ENCODE measurements at places on chromosomes 7 and 10.

DNA sequence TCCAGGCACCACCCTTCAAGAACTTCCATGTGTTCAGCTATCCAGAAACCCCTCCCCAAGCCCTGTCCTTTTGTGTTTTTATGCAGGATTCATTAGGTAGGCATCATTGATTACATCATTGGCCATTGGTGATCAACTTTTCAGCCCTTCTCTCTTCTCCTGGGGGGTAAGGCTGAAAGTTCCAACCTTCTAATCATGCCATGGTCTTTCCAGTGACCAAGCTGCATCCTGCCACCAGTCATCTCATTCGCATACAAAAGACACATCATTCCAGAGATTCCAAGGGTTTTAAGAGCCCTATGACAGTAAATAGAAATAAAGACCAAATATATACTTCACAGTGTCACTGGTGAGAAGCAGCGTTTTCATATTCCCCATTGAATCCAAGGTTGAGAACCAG is 48.2 kb downstream of the DNAJC12 start:
- no peak for DNase-seq

DNA sequence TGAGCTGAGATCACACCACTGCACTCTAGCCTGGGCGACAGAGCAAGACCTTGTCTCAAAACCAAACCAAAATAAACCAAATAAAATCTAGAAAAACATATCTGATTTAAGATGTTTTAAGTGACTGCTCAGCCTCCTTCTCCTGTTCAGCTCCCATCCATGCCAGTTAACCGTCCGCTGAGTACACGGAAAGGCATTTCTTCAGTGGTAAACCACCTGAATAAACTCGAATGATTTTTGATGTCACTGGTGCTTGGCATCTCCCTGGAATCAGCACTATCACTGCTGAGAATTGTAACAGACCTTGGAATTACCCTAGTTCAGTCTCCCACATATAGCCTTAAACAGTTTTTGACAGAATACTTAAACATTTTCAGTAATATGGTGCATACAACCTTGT is 24.1 kb upstream of the NRCAM start:
- DNase-seq, result no peak

DNA sequence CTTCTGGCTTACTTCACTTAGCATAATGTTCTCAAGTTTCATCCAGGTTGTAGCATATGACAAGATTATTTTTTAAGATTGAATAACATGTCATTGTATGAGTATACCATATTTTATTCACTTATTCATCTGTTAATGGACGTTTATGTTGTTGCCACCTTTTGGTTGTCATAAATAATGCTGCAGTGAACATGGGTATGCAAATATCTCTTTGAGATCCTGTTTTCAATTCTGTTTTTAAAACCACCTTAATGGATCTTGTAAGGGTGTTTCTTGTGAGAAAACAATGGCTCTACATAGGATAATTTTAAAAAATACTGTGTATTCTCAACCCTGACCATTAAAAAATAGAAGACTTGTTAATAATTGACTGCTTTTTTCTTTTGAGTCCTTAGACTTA is 290.7 kb upstream of the TMEM229A start:
- no peak for DNase-seq

- no peak for DNase-seq
Measured at GRCh38 chr10:78594559-78595268, 474.1 kb upstream of the ZMIZ1 start.

- no peak for DNase-seq
Measured at GRCh38 chr7:12111422-12112405, 99.4 kb upstream of the TMEM106B start.

DNA sequence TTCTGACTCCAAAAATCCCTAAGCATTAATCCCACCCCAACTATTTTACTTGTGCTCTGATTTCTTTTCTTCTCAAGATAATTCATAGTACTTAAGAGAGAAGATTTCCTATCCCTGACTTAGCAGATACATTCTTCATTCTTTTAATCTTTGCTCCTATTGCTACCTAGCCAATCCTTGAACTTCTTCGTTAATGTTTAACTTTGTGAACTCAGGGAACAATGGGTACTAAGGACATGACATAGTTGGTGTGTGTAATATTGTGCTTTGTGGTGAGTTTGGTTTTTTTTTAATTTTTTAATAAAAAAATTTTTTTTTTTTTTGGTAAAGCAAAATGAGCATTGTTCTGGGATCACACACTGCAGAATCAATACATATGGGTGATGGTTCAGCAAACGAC is 166.2 kb downstream of the CHCHD3 start:
- DNase-seq, result no peak

- DNase-seq, result no peak
Measured at GRCh38 chr7:66211429-66211828, 6.3 kb downstream of the TPST1 start.

DNA sequence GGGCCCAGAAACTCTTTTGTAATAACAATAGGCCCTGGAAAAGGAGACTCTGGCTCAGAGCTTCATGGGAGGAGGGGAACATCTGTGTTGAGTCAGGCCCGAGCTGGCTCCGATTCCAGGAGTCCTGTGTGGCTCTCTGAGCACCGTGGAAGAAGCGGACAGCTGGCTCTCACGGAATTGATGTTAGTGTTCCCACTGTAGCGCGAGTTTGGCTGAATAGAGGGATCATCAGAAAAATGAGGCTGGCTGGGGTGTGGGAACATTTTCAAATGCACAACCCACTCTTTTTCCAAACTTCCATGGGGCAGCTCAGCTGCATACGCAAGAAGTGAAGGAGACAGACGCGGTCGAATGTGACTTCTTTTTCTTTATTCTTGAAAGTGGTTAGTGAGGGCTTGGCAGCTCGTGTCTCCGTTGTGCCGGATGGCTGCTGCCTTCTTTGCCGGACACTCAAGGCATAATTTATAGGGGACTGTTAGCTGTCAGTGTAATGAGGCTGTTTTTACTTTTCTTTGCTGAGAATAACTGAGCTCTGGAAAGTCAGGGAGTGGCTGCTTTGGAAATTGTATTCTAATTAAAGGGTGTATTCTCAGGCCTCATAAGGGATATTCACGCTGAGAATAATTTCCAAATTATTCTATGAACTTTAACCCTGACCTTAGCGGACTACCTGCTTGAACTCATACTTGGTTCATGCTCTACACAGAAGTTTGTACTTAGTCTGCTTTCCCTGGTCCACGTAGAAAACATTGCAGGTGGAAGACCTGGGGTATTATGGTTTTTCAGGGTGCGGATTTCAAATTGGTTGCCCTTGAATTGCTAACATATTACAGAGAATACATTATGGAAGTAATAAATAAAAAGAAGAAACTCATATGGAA is 23.1 kb downstream of the MDFIC start:
- no peak for DNase-seq

DNA sequence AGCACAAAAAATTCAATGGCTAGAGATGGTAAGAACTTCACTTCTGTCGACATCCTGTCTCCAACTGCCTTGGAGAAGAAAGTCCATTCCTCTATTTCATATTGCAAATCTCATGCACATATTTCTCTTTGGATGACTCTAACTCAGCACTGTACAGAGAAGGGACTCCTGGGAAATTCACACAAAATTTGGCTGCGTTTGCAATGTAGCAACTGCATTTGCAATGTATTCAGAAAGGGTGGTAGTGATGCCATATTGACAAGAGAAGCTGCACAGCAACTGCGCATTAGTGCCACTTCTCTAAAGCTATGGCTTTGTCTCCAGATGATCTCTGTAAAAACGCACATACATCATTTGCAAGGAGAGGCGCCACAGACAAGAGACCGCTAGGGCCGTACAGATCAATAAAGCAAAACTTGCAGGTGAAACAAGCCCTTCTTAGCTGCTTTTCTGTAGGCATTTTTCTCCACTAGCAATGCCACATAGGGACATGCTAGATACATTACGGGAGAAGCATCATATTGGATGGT is 389.5 kb downstream of the TCERG1L start:
- no peak for DNase-seq

DNA sequence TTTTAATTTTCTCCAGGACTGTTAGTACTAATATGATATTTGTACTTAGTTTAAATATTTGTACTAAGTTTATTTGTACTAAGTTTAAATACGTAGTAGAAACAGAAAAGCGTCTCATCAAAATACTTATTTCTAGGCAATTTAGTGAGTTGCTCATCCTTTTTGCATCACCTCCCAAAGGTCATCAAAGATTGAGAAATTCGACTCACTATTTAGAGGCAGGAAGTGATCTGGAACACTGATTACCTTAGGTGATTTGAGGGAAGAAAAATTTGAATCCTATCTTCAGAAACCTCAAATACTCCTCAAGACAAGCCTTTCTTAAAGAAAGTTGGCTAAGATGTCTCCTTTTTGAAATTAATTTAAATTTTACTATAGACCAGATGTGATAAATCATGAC is 14.5 kb downstream of the WNT16 start:
- no peak for DNase-seq

- no peak for DNase-seq
Measured at GRCh38 chr7:41378156-41378555, 324.7 kb downstream of the INHBA start.

- no peak for DNase-seq
Measured at GRCh38 chr7:605661-606450, 86.2 kb upstream of the PDGFA start.

DNA sequence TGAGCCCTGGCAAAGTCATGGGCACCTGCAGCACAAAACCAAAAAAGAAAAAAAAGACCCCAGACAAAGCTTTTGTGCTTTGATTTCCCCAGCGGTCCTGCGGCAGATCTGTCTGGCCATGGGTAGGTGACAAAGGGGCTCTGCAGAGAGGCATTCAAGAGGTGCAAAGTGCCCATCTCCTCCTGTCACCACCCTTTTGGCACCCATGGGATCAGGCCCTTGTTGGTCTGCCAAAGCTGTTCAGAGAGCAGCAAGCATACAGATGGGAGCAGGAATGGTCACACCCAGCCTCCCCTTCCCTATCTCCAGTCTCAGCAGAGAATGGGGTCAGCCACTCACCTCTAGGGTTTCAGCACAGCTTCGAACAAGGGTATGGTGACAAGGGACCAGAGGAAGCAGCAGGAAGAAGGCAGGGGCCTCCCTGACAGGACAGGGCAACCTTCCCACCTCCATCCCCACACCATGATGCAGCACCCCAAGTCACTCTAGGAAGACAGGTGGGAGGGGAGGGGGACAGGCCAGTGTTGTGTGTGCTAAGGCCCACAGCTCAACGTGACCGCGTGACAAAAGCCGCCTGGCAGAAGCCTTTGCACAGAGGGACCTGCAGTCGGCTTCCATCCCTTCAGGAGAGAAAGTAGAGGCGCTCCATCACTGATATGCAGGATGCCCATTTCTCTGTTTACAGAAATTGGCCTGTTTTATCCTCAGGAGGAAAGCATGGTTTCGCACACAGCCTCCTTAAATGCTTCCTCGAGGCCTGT is 6.3 kb downstream of the CAMK2G start:
- no peak for DNase-seq

DNA sequence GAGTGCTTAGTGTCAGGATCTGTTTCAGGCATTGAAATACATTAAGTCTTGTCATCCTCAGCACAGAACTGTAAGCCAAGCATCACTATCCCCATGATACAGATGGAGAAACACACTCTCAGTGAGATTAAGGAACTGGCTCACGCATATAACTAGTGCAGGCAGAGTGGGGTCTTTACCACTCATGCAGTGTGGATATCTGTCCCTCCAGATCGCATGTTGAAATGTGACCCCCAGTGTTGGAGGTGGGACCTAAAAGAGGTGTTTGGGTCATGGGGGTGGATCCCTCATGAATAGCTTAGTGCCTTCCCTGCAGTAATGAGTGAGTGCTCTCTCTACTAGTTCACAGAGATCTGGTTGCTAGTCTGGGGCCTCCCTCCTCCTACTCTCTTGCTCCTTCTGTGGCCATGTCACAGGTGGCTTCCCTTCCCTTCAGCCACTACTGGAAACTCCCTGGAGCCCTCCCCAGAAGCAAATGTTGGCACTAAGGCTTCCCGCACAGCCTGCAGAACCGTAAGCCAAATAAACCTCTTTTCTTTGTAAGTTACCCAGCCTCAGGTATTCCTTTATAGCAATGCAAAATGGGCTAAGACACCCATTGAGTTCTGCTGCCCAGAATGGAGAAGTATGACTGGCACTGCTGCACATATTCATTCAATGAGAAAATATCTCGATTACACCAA is 31.8 kb upstream of the MSMB start:
- DNase-seq, result no peak

GRCh38 chr10:45438466-45439090 is 64.6 kb downstream of the ALOX5 start:
- DNase-seq, result no peak

GRCh38 chr7:74360008-74360407 is 70.8 kb downstream of the CLIP2 start:
- no peak for DNase-seq

DNA sequence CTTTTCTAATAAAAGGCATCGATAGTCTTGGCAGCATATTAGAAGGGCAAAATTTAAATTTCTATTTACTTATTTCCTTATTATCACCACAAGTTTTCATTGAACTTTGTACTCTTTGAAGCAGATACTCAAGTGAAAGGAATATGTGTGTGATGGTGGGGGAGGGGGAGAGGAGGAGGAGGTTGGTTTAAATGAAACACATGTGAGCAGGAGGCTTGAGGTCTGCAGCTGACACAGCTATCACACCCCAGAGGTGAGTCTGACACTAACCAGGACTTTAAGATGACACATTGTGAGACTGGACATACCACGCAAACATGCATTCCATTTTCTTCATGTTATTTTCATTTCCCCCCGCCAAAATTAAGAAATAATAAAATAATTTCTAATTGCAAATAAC is 63.3 kb downstream of the CTTNBP2 start:
- no peak for DNase-seq

- DNase-seq, result no peak
Measured at GRCh38 chr7:36527549-36527913, 137.9 kb downstream of the ANLN start.

DNA sequence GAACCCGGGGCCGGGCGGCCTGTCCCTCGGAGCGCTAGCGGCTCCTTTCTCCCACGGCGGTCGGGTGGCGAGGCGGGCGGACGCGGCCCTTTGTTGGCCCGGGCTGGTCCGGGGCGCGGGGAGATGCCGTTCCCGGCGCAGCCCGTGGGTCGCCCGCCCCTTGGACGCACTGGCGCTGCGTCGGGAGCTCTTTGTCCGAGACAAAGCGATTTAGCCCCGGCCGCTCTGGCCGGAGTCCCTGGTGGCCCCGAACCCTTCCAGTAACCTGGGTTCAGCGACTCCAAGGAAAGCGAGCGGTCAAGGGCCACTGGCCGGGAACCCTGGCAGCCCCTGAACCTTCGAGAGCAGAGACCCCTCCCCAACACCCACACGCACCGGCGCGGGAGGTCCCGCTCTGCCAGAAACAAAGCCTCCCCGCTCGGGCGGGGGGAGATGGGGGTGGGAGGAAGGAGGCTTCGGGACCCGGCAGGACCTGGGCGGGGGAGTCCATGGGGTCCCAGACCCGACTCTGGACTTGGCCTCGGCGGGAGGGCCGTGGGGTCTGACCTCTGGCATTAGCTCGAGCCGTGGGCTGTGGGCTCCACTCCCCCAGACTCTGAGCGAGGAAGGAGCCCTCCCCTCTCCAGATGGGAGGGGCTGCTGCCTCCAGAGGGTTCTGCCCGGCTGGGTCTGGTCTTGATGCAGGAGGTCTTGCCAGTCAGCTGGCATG is 836 bp downstream of the DPYSL4 start:
- DNase-seq, result no peak

DNA sequence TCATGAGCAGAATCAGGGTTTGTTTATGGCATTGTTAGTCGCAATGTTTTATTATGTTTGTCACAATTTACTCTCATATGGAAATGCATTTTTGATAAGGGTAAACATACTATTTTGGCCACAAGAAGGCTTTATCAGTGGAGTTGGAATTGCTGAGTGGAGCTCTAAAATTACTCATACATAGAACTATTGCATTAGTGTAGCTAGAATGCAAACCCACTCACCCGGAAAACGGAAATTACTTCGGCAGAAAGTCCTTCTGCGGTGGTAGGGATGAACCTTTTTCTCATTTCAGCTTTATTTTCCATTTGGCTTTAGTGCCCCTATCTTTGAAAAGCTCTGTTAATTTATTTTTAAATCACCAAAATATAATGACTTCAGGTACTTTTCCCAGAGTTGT is 42.8 kb upstream of the NPY start:
- DNase-seq, result no peak

All from SK-N-MC (cell line).